ENCODE measurements at places on chromosomes 5 and 9. TPM values are rescaled to one million over a fixed set of nuclear protein-coding genes. Genes with fewer than 3 reads are reported as not detected.

DNA sequence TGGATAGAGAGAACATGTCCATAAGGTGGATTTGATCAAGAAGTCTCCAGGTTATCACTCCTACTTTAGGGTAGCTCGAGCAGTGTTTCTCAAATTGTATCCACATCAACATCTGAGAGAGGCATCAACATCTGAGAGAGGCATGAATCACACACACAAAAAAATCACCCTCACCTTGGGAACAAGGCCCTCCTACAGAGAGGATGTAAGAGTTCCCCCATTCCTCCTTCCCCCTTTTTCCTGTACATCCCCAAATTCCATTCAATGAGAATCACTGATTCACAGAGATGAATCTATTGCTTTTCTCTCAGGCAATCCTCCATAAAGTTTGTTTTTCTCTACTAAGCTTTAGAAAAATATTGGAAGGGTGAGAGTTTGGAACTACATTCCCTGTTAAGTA lies 233.4 kb upstream of the CDH6 start:
- no peak for DNase-seq

RXRA gene
- total RNA-seq: 5.6 TPM

GRCh38 chr5:168685566-168685965 lies 106.4 kb upstream of the PANK3 start:
- DNase-seq: no peak

GRCh38 chr9:35367451-35367850 lies 122.5 kb upstream of the RUSC2 start:
- no peak for DNase-seq

PCDHGA11 gene
- 0.08 TPM for total RNA-seq

DNA sequence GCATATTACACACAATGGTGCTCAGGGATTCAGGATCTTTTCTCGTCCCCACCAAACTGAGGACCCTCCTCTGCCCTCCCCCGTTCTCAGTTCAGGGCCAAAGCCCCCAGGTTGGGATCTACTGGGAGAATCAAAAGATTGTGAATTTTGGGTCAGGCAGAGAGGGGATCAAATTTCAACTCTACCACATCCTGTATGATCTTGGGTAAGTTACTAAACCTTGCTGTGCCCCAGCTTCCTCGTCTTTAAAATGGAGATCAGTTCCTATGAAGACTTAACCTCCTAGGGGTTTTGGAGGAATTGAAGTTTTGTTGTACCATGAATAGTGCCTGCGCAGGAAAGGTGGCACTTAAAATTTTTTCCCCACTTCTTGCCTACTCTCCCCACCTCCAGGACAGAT lies 62.4 kb downstream of the RAI14 start:
- DNase-seq: no peak

DNA sequence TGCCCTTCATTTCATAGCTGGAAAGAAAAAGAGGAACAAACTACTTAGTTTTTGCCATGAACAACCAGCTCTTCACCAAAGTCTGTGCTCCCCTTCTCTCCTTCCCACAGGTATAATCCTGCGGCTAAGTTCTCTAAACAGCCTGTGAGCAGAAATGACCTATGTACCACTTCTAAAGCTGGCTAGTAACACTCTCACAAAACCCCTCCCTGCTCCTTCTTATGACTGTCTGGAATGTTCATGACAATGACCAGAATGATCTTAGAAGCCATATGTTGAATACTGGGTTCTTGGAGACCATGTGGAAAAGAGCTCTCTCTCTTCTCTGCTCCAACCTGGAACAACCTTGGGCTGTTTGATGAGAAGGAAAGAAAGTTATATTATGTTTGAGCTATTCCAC lies 12.9 kb upstream of the AMACR start:
- no peak for DNase-seq

- no peak for DNase-seq
These were observed 42.3 kb upstream of the SMAD5 start for GRCh38 chr5:136090319-136090718.

SPATA31A3 gene
- total RNA-seq: not detected

OR13F1 gene
- not detected for total RNA-seq

GRCh38 chr9:129458663-129459546 lies 162.0 kb downstream of the C9orf50 start:
- peak; percentile 60 for DNase-seq

- no peak for DNase-seq
These were observed 344.8 kb downstream of the ARRDC3 start for GRCh38 chr5:91038180-91038808.

OGN gene
- total RNA-seq: not detected

- DNase-seq: no peak
These were observed 600.7 kb upstream of the CDH9 start for GRCh38 chr5:27639005-27639612.

DNA sequence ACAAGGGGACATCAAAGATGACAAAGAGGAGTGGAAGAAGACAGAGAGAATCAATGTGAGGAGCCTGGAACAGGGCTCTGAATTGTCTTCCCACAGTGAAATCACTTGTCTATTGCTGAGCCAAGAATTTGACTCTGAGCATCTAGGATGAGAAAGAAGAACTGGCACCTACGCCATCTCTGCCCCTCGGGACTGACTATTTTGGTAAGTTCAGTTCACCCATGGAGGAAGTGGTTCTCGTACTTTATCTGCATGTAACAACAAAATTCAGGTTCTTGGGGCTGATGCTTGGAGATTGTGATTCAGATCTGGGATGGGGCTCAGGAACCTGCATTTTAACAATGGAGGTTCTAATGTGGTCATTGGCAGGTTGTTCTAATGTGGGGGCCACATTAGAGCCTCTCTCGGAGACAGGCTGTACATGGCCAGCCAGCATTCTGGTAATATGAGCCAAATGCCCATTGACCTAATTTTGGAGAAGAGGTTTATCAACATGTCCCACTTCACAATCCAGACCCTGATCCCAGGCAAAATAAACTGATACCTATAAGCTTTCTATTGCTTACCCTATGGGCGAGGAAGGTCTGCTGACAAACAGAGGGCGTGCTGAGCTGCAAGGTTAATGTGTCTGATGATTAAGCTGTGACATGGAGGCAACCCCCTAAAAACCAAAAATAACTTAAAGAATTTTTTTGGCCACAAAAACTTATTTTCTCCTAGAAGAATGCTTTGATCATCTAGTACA lies 2.7 kb upstream of the IL12B start:
- no peak for DNase-seq
